Left cardiac atrium (tissue), 4 donors: ENCODE measurements at places on chromosomes 1 and 21. TPM values are rescaled to one million over a fixed set of nuclear protein-coding genes. Genes with fewer than 3 reads are reported as not detected.

The SDC3 gene
- total RNA-seq: 38.8 TPM

The GBP4 gene
- 7.1 TPM for total RNA-seq

The LHX8 gene
- total RNA-seq: not detected

DNA sequence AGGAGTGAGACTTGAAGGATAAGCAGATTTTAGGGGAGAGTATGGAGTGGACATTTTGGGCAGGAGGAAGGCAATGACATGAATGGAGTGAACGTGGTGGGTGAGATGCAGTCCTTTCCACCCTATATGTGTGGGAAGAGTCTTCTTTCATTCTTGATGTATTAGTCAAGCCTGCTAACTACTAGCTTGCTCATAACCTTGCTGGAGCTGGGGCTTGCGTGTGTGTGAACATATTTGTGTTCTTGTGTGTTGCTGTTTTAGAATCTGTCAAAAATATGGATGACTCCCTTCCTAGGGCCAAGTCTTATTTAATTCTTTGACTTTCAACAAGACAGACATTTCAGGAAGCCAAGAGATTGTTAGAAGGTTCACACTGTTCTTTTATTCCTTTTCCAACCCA lies 132.7 kb downstream of the UCK2 start:
- DNase-seq: no peak

GRCh38 chr1:224881762-224882211 lies 47.7 kb upstream of the DNAH14 start:
- no peak for DNase-seq

GRCh38 chr21:40976198-40977109 lies 129.5 kb upstream of the DSCAM start:
- DNase-seq: no peak

- DNase-seq: no peak
Measured at GRCh38 chr1:232978091-232978634, 27.8 kb downstream of the NTPCR start.
